Activated CD8-positive, alpha-beta T cell treated with anti-CD3 and anti-CD28 coated beads for 36 hours (primary cell): ENCODE measurements at places on chromosomes 16 and 17. TPM values are rescaled to one million over a fixed set of nuclear protein-coding genes. Genes with fewer than 3 reads are reported as not detected.

GRCh38 chr16:64362193-64362592 lies 759.7 kb downstream of the CDH11 start:
- DNase-seq: no peak
- H3K27me3 ChIP-seq: no peaks in the 10 kb centered on the region
- H3K36me3 ChIP-seq: no peaks in the 10 kb centered on the region
- no peak overlapping the region for H3K27ac ChIP-seq
- no peak overlapping the region for H3K4me3 ChIP-seq
- H3K4me1 ChIP-seq: no peaks in the 10 kb centered on the region

DNA sequence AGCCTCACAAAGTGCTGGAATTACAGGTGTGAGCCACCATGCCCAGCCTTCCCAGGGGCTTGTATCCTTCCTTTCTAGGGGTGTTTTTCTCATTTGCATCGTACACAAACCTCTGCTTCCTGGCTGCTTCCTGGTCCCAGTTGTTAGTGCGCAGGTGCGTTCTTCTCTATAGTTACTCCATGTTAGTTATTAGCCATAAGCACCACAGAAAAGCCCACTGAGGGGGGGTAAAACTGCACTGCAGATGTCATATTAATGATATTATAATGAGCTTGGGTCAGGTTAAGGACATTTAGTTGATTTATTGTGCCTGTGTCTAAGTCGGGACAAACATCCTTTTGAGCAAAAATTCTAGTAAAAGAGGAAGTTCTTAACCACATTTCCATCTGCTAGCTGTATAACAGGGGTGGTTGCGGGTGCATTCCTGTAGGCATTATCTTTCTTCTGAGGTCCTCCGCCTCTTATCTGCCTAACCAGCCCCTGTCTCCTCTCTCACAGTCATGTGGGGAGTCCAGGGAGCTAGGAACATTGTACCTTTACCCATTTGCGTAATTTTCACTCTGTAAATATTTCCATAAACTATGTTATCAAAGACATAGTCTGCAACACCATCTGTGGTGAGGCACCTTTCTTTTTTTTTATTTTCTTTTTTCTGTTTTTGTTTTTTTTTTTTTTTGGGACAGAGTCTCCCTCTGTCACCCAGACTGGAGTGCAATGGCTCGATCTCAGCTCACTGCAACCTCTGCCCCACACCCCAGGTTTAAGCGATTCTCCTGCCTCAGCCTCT lies 23.6 kb upstream of the ATF7IP2 start:
- H3K27ac ChIP-seq: peak overlapping the region; percentile 53
- H3K4me1 ChIP-seq: peaks cover 11% of the 10 kb centered on the region
- peak; percentile 33 for DNase-seq
- peaks cover 2% of the 10 kb centered on the region for H3K36me3 ChIP-seq
- H3K27me3 ChIP-seq: no peaks in the 10 kb centered on the region

DNA sequence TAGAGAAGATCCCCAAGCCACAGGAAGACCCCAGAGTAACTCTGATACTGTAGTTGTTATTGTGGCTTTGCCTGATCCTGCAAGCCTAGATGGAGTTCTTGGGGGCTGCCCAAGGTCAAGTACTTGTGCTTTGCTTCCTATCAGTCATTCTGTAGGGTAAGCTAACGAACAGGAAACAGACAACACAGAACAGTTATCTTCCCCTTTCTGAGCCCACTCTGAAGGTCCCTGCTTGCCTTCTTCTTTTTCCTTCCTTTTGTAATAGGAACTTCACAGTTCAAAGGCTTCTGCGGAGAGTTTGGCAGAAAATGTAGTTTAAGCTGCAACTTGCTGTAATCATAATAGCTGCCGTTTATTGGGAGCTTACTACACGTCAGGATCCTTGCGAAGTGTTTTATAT lies 494.1 kb upstream of the ERCC4 start:
- H3K27me3 ChIP-seq: peaks cover 3% of the 10 kb centered on the region
- no peaks in the 10 kb centered on the region for H3K36me3 ChIP-seq
- DNase-seq: no peak
- no peaks in the 10 kb centered on the region for H3K4me1 ChIP-seq
- no peak overlapping the region for H3K27ac ChIP-seq

- peak overlapping the region; percentile 99 for H3K27ac ChIP-seq
- DNase-seq: peak; percentile 74
- H3K4me3 ChIP-seq: peak overlapping the region; percentile 70
Observed at GRCh38 chr16:29009050-29009837, 24.4 kb downstream of the LAT start.

DNA sequence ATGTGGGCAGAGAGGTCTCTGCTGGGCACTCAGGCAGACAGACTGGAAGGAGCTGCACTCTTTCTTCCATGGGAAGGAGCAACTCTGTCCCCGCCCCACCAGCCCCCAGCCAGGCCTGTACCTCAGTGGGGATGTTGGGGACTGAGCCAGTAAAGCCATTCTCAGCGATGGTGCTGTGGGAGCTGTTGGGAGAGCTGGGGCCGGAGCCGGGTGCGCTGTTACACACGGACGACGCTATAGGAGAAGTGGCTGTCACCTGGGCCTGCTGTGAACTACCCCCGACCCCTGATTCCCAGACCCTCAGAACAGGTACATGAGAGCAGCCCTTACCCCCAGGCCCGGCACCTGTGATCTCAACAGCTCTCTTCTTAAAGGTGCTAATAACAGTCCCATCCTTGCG lies 21.5 kb downstream of the G6PC3 start:
- H3K4me1 ChIP-seq: peaks cover 15% of the 10 kb centered on the region
- H3K27me3 ChIP-seq: no peaks in the 10 kb centered on the region
- no peaks in the 10 kb centered on the region for H3K36me3 ChIP-seq
- no peak overlapping the region for H3K4me3 ChIP-seq
- DNase-seq: no peak

Gene FSCN2
- not detected for total RNA-seq

Gene CCT6B
- 1.4 TPM for total RNA-seq

Gene LGALS9B
- not detected for total RNA-seq
